ENCODE measurements at places on chromosomes 12 and 14.

DNA sequence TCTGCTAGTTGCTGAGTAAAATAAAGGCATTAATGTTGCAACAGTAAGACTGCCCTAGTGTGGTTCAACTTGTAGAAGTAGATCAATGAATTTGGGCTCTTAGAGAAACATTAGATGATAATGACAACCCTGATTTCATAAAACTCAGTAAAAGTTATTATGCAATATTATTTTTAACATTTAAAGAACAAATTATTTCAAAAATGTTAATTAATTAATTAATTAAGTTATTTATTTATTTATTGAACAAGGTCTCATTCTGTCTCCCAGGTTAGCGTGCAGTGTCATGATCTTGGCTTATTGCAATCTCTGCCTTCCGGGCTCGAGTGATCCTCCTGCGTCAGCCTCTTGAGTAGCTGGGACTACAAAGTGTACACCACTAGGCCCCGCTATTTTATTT, 1016.4 kb downstream of the VRK1 start:
- DNase-seq: no peak

- DNase-seq: no peak
Measured at GRCh38 chr14:54438703-54439102, 2.5 kb downstream of the CNIH1 start.

DNA sequence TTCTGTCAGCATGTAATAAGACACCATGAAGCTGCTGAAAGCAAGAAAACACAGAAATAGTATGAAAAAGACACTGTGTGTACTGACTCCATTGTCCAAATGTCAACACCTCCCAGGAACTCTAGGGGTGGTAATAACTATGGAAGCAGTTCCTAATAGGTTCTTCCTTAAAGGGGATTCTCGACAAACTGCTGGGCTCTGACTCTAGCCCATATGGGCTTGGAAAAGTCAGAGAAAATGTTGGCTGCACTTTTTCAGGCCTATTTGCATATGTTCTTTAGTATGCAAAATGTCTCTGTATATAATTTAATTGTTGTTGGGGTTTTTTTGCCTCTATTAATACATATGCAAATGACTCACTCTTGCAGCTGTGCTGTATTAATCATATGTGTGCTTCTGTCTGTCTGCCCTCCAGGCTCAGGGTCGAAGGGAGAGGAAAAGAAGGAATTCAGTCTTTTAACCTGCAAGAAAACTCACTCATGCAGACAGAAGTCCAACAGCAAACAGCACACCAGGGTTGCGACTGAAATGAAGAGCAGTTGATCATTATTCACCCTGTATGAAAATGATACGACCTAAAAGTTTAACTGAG, 317.6 kb downstream of the SOX5 start:
- no peak for DNase-seq

- DNase-seq: no peak
Measured at GRCh38 chr12:26255893-26256645, 60.7 kb downstream of the SSPN start.

DNA sequence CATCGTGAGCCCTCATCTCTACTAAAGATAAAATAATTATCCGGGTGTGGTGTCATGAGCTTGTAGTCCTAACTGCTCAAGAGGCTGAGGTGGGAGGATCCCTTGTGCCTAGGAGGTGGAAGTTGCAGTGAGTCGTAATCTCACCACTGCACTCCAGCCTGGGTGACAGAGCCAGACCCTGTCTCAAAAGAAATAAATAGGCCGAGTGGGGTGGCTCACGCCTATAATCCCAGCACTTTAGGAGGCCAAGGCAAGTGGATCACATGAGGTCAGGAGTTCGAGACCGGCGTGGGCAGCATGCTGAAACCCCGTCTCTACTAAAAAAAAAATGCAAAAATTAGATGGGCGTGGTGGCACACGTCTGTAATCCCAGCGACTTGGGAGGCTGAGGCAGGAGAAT, 70.9 kb downstream of the RESF1 start:
- DNase-seq: peak; percentile 77

DNA sequence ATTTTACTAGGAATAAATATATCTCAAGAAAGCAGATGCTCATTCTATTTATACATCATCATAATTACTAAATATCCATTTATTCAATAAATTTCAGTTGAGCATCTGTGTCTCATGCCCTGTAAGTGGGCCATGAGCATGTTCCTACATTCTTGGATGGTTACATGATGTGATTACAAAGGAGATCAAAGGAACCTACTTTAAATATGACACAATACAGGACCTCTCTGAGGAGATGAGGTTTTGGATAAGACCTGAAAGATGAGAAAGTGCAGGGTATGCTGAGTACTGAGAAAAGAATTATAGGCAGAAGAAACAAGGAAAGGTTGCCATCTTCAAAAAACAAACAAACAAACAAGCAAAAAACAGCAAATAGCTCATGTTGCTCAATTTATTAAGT, 105.4 kb upstream of the CNTN1 start:
- DNase-seq: no peak

DNA sequence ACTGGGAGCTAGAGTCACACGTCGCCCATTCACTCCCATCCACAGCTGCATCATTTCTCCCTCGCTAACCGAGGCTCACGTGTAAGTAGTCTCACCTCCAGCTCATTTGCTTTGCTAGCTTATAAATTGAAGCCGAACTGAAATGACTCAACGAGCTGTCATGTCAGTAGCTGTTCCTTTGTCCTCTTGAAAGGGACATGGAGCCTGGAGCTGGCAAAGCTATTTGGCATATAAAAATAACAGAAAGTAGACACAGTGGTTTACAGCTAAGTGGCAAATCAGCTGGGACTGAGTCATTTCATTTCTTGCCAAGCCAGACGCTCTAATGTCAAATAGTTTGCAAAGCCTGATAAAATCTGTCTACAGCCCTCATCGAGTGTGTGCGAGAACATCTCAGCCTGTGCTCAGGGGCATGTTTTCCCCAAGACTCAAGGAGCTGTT, 114.4 kb upstream of the TMEM233 start:
- no peak for DNase-seq

- no peak for DNase-seq
Measured at GRCh38 chr12:22042976-22043669, 2.9 kb upstream of the CMAS start.

DNA sequence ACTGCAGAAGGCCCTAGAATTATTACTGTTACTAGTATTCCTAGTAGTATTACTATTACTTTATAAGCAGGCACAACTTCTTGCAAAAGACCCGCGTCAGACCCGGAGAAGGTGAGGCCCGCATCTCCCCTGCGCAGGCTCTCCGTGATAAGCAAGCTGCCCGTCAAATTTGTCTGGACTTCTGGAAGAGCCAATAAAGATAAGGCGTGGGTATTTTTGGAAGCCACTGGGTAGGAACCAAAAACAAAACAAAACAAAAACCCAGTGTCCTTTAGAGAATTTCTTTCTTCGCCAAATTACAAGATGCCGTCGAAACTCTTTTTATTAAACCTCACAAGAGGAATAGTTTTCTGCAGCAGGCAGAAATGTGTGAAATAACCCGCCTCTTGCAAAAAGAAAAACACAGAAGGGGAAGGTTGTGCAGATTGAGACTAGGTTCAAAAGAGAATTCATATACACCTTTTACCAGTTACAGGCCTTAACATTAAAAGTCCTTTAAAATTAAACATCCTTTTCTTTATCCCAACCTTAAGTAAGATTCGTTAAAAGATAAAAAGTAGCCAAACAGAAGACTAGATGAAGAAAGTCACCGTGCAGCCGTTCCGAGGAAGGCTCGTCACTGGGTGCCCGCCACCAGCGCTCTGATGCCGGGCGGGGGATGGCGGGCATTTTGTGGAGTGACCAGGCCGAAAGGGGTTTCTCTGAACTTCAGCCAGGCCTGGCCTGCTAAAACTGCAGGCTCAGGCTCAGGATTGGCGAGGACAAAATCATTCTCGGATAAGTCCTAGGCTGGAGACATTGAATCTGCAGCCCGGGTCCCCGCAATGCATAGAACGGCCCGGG, 1.6 kb downstream of the TBX5 start:
- DNase-seq: no peak

GRCh38 chr12:42145197-42145549, 499 bp upstream of the GXYLT1 start:
- DNase-seq: no peak

DNA sequence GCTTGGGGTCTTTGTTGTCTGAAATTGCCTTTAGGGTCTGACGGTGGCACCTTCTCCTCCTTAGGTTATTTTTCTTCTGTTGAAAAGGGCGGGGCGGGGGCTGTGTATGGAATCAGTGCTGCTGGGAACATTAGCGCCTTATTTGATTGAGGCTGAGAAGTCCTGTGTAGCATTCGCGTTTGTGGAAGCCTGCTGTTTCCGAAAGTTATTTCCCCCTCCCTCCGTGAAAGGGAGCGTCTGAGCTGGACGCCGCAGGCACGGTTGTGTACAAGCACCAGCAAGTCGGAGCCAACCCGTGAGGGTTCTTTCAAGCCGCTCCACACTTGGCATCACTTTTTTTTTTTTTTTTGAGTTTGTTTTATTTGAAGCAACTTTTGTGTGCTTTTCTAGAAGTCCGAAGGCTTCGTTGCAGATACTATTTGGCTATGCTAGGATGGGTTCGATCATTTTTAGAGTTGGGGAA, 1.1 kb downstream of the SYNE2 start:
- DNase-seq: no peak

DNA sequence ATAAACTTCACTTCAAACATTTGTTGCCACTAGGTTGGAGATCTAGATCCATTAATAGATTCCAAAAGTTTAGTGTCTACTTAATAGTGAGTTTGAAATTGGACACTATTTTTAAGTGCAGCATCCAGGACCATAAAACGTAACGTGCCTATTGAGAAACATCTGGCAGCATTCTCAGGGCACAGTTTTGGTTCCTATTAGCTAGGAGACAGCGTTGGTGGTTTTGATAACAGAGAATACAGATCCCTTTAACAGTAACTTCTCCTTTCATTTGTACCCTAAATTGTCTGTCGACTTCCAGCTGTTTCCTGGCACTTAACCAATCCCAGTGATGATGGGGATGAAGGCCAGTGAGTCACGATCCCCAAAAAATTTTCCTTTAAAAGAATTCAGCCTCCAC, 25.8 kb downstream of the KCNK10 start:
- no peak for DNase-seq

- DNase-seq: no peak
Measured at GRCh38 chr12:20370014-20370386, 1.7 kb downstream of the PDE3A start.

DNA sequence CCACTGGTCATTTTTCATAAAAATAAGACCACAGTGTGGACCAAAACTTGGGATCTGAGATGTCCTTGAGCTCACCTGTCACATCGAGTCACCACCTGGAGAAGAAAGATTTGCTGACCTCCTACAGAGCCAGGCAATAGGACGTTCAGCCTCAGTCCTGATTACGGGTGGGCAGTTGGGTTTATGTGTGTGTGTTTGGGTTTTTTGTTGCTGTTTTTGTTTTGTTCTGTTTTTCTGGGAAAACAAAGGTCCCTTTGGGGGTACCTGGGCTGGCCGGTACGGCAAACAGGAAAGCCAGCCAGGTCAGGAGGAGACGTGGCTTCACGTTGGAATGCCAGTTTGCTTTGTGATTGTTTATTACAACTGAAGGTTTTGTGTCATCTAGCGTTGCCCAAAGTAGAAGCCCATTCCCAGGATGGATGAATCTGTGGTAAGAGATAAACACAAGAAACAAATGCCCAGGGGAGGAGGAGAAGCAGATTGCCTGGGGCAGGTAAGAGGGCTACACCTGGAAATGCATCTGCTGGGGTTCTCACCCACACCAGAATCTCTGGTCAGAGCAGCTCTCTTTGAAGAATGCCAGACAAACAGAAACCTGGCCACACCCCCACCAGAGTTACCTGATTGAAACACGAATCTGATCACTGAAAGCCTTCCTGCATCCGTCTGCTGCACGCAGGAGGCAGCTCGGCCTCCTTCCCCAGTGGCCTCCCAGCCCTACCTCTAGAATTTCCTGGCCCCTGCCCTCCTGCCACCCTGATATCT, 100.1 kb upstream of the DIO3 start:
- no peak for DNase-seq

DNA sequence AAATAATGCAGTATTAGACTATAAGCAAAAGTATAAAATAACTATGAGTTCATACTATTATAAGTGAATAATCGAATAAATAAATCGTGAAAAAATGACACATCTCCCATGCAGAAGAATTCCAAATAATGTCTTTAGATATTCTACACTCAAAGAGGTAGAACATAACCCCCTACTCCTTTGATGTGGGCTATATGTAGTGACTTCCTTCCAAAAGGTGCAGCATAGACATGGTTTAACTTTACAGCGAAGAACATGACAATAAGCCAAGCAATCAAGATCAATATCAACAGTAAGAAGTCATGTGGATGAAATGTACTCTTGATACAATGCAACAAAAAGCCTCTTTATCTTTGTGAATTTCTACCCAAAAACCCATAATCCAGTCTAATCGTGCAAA, 46.0 kb upstream of the HIF1A start:
- DNase-seq: no peak

DNA sequence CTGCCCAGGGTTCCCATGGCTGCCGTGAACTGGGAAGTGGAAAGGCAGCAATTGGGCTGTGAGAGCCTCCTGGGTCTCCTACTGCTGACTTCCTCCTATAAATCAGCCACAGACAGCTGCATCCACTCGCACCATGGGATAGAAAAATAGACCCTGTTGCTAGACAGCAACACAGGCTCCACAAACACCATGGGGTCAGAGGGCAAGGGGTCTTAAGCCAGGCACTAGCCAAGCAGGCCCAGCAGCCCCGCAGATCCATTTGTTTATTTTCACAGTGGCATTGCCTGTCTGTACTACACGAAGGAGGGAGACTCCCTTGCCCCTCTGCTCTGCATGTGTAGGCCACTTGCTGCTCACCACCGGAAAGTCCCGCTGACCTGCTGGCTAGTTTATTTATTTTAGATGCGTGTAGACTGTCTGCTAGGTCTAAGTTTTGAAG, 139.8 kb downstream of the DACT1 start:
- DNase-seq: no peak

DNA sequence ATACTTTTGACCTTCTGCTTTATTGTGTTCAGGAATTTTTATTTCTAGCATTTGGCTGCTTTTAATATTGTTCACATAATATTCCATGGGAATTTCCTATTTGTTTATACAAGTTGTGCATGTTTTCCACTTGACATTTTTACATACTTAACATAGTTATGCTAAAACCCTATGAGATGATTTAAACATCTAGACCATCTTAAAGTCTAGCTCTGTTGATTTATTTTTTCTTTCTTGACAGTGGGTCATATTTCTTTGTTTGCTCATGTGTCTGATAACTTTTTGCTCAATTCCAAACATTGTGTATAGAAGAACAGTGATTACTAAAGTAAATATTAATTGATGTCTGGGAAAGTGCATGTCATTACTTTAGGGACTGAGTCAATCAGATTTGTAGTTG, 202.1 kb upstream of the PDZRN4 start:
- DNase-seq: no peak
